Activated T-cell treated with anti-CD3 and anti-CD28 coated beads, Interleukin-2, amount 50 U/mL, for 48 hours (primary cell): ENCODE measurements at places on chromosomes 5 and 9.

DNA sequence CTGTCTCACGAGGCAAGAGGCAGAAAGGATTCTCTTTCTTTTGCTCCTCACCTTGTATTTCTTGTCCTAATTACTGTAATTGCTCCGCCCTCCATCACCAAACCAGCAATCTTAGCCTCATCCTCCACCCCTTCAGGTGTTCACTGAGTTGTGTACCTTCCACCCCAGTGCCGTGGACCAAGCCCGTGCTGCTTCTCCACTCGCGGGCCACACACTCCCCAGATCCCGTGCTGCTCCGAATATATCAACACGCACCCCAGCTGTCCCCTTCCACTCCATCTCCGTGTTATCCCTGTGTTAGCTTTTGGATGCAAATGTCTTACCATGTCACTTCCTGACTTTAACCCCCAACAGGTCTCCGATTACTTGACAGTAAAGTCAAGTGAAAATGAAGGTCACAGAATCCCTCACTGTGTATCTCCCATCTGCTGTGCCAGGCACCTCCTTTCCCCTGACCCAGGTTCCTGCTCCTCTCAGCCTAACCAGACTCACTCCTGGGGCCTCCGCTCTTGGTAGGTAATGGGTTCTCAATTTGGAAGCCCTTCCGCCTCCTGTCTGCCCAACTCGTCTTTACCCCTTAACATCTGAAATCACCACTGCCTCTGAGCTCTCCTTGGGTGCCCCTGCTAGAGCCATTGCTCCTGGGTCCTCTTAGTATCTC lies 320.2 kb downstream of the MED10 start:
- DNase-seq, result no peak

DNA sequence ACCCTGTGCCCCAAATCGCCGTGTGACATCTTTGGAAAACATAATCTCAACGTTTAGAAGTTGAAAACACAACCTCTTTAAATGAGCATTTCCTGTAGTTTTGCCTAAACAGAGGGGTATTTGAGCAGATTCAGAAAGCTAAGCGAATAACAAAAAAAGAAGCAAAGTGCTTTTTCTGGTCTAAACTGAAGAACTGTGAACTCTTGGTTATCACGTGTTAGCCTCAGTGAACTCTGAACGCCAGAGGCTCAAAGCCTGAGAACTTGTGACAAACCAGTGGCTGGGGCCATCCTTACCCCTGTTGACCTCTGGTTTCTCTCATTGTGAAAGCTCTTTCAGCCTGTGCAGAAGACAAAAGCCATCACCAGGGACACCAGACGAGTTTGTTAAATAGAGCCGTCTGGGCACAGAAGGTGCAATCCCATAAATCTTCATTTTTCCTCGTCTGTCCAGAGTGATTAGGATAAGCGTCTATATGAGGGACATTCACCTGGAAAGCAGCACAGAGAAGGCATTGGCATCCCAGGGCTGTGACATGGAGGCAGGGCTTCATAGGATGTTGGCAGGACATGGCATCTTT lies 61.4 kb upstream of the ICE1 start:
- DNase-seq, result no peak

GRCh38 chr5:128815201-128815600 lies 150.1 kb upstream of the SLC27A6 start:
- DNase-seq, result no peak

DNA sequence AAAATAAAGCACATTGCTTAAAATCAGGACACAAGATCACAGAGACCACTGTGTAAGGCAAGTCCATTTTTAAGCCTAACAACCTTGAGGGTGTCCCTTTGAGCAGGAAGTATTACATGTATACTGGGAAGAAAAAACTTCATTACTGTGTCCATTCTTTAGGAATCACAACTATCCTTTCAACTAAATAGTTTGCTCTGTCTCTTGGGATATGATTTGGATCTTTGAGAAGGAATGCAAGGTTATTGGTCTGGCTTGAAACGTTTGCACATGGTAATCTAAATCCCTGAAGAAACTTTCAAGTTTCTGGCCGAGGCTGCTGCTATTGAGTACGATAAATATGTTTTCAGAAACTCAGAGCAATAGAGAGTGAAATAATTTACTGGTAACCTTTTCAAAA lies 923.0 kb upstream of the SEMA6A start:
- no peak for DNase-seq

DNA sequence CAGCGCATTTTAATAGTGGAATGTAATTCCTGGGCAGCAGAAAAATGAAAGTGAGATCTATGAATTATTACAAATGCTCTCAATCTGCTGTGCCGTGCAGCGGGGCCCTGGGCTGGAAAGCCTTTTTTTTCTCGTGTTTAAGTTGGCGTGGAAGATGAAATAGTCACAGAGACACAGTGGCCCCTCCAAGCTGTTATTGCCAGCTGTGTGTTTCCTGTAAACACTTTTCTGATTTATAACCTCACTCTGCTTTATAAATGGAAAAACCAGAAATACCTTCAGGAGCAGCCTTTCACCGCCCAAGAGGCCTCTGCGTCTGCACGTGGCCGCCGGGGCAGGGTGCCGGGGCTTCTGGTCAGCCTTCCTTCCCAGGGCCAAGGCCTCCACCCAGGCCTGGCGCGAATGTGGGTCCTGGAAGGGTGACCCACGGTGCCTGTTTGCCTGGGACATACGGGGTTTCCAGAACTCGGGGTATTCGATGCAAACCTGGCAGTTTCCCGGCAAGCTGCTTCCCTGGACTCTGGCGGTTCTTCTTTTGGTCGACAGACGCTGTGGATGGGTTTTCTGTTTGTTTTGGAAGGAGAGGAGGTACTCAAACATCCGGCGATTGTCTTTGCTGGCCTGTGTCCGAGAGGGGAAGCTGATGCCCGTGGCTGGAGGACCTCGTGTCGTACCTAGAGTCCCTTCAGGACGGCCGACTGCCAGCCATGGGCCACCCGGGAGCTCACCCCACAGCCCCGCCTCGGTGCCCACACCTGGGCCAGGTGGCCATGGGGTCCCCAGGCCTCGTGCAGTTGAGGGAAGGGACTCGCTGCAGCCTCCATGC lies 256.7 kb downstream of the PARP8 start:
- no peak for DNase-seq

- DNase-seq, result no peak
Measured at GRCh38 chr5:132406144-132406783, 36.8 kb downstream of the SLC22A5 start.

- DNase-seq, result no peak
Measured at GRCh38 chr5:123227216-123227615, 138.2 kb downstream of the PRDM6 start.

GRCh38 chr9:75930730-75931321 lies 40.4 kb downstream of the PCSK5 start:
- DNase-seq, result no peak

- DNase-seq, result no peak
Measured at GRCh38 chr5:167769846-167770413, 521.5 kb upstream of the WWC1 start.

- DNase-seq, result no peak
Measured at GRCh38 chr5:22102823-22103359, 750.3 kb downstream of the CDH12 start.

DNA sequence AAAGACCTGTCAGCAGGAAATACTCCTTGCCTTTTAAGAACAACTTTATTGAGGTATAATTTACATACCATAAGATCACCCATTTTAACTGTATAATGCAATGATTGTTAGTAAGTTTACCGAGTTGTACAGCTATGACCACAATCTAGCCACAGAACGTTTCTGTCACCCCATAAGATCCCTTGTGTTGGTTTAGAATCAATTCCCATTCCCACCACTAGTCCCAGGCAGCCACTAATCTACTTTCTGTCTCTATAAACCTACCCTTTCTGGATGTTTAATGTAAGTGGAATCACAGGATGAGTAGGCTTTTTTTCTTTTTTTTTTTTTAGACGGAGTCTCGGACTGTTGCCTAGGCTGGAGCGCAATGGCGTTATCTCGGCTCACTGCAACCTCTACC lies 4.4 kb downstream of the GPR107 start:
- no peak for DNase-seq

- DNase-seq, result no peak
Measured at GRCh38 chr5:108451269-108451668, 69.4 kb upstream of the FBXL17 start.

- no peak for DNase-seq
Measured at GRCh38 chr9:1231998-1232919, 182.1 kb downstream of the DMRT2 start.

DNA sequence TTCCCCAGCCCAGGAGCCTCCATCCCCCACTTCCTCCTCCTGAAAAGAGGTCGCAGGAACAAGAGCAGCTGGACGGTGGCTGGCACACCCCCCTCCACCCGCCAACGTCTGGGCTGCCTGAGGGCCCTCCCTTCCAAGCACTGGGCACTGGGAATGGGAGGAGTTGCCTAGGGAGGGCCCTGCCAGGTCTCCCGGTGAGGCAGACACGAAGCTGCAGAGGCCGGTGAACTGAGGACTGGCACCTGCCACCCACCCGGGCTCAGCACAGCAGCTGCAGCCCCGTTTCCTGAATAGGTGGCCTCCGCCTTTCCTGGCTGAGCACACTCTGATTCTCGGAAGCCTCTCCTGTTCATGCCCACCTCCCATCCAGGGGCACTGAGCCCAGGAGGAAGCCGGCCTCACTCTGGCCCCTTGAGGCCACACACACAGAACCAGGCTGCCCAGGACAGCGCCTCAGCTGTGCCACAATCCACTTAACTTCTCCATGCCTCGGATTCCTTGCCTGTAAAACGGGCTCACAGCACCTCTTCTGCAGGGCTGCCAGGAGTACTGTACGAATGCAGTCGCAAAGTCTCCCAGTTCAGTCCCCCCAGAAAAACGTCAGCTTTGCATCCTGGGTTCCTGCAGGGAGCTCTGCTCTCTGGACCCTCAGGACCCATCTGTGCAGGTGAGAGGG lies 1.3 kb downstream of the NPDC1 start:
- no peak for DNase-seq

- no peak for DNase-seq
Measured at GRCh38 chr9:131537946-131538345, 6.9 kb upstream of the UCK1 start.

DNA sequence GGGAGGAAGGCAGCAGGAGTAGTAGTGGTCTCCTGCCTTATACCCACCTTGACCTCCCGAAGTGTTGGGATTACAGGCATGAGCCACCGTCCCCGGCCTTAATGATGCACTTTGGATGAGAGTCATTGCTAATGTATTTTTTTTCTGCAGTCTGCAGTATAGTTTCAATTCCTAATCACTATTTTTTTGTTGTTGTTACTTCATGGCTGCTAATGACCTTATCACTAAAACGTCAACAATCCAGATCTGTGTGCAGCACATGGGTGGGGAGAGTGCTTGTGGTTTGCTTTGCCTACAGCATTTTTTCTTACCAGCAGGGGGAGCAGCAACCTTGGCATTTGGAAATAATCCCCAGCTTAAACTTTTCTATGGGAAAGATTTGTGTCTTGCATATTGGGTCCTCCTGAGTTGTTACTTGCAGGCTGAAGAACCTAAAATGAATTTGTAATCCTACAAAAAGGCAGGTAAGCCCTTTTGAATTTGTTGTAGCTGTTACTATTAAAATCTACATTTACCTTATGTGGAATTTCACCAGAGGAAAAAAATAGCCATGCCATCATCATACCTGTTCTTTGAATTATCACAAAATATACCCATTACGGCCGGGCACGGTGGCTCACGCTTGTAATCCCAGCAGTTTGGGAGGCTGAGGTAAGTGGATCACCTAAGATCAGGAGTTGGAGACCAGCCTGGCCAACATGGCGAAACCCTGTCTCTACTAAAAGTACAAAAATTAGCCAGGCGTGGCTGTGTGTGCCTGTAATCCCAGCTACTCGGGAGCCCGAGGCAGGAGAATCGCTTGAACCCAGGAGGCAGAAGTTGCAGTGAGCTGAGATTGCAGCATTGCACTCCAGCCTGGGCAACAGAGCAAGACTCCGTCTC lies 6.3 kb upstream of the MED7 start:
- peak; percentile 87 for DNase-seq

GRCh38 chr9:120306561-120306960 lies 273.4 kb downstream of the CDK5RAP2 start:
- no peak for DNase-seq

- no peak for DNase-seq
Measured at GRCh38 chr9:28342815-28343338, 769.6 kb upstream of the C9orf72 start.

DNA sequence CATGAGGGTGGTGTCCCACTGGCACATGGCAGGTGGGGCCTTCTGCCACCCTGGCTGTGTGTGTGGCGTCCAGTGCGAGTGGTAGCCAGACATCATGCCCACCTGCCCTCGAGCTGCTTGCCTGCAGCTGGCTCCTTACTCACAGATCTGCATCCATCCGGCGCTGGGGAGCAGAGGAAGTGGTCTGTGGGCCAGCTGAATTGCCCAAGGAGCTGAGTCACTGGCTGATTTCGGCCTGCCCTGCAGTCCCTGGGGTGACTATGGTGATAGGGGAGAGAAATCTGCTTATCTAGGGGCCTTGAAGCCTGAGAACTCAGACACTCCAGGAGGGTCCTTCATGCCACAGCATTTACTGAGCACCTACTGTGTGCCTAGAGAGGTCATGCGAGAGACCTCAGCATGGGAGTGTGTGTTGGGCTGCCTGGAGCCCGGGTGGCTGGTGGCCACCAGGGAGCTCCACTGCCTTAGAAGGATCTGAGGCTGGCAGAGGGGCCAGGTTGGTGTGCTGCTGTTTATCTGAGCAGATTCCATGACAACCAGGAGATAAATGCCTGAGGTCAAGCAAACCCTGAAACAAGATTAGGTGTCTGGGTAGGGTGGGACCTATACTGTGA lies 57.1 kb downstream of the SLC22A5 start:
- peak; percentile 87 for DNase-seq

GRCh38 chr5:90528601-90529193 lies 687 bp downstream of the LYSMD3 start:
- no peak for DNase-seq

DNA sequence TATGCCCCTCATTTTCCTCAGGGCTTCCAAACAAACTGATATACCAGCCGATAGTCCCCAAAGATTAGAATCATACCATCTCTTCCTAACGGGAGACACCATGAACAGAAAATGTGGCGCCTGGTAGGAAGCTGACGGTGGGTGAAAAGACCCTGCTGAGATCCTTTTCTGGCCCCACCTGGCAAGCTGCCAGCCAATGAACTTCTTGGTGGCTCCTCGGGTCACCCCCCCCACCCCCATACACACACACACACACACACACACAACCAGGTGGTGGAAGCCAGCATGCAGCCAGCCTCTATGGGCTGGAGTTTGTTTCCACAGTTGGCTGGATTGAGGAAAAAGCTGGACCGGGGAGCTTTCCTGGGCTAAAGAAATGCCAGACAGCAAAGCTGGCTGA lies 4.8 kb upstream of the CCIN start:
- DNase-seq, result no peak
